ENCODE measurements at places on chromosomes 11 and 22. TPM values are rescaled to one million over a fixed set of nuclear protein-coding genes. Genes with fewer than 3 reads are reported as not detected.

NELL1 gene
- not detected for total RNA-seq

GRCh38 chr11:60528465-60528864 lies 13.3 kb downstream of the MS4A13 start:
- no peak for DNase-seq

DNA sequence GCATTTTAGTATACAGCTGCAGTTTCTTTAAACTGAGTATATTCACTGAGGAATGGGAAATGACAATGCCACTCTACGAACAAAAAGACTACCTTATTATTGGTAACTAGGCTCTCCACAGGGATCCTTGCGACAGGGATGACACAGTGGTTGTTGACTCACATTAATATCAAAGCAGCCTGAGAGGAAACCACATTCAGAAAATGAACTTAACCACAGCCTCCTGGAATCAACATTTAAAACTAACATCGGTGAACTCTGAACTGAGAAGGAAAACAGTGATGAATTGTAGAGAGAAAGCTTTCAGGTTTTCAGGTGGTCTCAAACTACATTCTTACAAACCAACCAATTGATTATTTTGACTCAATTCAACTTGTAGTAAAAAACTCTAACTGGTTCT lies 90.3 kb upstream of the MTMR2 start:
- DNase-seq = no peak

GRCh38 chr11:120917559-120918239 lies 106.2 kb upstream of the TBCEL start:
- DNase-seq = no peak

DNA sequence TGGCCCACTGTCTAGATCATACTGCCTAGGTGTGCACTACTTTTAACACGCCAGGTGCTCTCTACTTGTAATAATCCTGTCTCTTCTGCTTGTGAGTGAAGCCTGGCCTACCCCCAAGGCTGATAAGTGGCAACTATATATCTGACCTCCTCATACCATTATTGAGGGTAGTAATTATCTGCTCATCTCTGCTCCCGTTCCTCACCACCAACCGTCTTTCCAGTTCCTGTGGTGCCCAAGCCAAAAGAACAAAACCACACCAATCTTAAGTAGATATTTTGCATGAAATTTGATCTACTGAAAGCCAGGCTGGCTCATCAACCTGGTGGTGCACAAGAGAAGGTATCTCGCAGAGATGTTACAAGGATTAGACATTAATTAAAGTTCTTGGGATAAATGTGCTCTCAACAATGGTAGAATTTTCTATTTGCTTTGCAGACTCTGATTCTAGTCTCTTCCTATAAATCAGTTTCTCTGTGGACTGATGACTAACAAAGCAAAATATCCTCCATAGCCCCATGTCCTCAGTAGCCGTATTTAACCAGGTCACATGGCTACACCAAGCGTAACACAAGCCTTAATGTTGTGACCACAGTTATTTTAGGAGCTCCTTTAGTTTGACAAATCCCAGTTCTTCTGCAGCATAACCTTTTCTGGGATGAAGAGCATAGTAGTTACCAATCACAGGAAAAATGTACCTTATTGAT lies 267.2 kb downstream of the NTM start:
- no peak for DNase-seq

Measured in heart left ventricle (tissue), 16 donors.